Stimulated activated CD4-positive, alpha-beta T cell treated with anti-CD3 and anti-CD28 coated beads, TNF-alpha, amount 100 ng/mL, for 24 hours (primary cell): ENCODE measurements at places on chromosomes 12 and 14.

DNA sequence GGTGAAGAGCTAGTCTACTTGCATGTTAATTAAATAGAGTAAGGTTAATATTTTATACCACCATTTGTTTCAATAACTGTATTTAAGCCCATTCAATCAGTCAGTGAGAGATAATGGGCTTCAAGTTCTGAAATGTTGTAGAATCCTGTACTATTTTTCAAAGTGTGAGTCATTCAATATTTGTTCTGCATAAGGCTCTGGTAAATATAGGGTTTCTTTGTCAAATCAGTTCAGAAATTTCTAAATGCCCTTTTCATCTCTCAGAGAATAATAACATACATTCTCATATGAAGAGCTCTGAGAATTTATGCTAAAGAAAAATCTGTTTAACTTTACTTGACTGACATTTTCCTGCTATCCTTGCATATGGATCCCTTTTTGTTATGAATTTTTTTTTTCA, 493.3 kb downstream of the TMTC2 start:
- no peak for DNase-seq

GRCh38 chr12:51118706-51119105, 35.3 kb upstream of the CSRNP2 start:
- DNase-seq, result no peak

GRCh38 chr12:12899530-12900380, 8.4 kb downstream of the GPRC5A start:
- peak; percentile 59 for DNase-seq

GRCh38 chr12:120216742-120217605, 16.1 kb upstream of the RPLP0 start:
- DNase-seq, result no peak

DNA sequence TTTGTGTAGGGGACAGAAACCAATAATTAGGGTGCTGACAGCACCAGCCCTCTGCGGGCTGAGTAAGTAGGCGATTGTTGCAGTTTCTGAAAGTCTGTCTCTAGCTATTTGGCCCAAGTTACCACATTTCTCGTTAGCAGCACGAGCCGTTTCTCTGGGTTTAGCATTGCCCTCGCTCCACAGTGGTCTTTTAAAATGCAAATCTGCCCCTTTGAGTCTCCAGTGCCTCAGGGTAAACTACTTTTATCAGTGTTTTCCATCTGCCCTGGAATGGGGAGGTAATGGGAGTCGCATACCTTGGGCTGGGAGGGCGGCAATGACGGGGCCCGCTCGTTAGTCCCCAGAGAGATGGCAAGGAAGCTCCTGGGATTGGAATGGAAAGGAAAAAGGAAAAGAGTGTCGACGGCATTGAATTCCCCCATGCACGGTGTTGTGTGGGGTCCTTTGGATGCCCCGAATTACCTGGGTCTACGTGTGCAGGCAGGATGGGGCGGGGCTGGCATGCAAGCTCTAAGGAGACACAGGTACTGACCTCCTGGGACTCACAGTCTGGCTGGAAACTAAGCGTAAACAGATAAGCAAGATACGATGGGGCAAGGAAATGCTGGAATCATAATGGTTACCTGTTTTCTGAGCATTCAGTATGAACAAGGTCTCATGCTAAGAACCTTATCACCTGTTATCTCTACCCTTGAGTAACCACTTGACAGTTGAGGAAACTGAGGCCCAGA, 131.8 kb upstream of the MAP1LC3B2 start:
- DNase-seq, result no peak

DNA sequence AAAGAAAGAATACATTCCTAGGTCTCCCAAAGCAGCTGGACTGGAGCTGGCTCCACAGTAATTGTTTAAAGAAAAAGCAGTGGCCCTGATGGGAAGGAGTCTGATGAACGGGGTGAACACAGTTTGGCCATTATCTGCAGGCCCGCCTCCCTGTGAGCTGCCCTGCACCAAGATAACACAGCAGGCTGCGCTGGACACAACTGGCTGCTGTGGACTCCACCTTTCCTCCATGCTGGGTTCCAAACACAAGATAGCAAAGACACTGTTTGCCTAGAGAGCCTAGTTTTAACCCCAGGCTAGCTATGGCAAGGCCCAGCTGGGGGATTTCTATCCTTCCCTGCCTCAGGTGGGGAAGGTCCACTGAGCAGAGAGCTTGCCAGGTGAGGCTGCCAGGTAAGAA, 34.6 kb downstream of the ZFP36L1 start:
- no peak for DNase-seq

DNA sequence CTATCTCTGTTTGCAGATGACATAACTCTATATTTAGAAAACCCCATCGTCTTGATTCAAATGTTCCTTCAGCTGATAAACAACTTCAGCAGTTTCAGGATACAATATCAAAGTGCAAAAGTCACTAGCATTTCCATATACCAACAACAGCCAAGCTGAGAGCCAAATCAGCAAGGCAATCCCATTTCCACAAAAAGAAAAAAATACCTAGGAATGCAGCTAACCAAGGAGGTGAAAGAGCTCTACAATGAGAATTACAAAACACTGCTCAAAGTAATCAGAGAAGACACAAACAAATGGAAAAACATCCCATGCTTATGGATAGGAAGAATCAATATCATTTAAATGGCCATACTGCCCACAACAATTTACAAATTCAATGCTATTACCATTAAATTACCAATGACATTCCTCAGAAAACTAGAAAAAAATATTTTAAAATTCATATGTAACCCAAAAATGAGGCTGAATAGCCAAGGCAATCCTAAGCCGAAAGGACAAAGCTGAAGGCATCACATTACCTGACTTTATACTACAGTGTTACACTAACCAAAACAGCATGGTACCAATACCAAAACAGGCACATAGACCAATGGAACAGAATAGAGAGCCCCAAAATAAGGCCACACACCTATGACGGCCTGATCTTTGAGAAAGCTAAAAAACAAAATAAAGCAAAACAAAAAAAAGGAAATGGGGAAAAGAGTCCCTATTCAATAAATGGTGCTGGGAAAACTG, 901.7 kb downstream of the LRFN5 start:
- no peak for DNase-seq

DNA sequence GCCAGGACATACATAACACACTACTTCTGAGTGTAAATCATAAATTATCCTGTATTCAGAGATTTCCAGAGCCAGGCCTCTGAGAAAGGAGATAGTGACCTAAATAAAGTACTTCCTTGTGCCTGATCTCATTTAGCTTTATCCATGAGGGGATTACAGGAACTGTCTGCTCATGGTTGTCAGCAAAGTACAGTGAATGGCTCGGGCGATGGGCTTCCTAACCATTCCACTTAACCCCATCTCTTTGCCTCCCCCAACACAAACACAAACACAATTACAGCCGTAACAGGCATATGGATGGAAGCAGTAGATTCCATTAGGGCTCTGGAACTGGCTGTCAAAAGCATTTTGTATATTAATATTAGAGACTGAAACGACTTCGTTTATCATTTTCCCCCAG, 206.7 kb upstream of the CPNE8 start:
- DNase-seq, result no peak

DNA sequence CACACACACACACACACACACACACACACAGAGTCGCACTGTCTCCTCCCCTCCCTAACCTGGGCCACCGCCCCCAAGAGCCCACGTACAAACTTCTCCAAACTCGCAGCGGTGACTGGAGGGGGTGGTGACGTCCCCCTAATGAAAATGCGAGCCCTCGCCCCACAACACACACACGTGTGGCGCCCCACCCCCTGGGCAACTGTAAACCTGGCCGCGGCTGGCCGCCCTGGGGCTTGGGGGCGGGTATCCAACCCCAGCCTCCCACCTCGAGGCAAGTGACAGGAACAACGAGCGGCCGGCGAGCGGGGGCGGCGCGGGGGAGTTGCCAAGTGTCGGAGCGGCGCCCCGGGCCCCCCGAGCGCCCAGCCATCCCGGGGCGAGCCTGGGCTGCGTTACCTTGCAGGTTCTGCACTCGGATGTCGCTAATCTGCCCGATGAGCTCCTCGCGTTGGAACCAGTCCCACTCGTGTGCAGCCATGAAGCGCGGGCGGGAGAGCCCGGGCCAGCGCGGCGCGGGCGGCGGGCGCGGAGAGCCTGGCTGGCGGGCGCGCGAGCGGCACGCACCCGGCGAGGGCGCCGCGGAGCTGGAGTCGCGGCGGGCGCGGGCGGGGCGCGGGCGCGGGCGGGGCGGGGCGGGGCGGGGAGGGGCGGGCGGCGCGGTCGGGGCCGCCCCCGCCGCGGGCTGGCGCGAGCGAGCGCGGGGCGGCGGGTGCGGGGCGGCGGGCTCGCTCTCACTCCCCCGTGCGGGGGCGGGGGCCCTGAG, at the start of gene CLMN:
Gene CLMN, minus strand, starts transcription at position 597 of the 766 bp plus-strand sequence. Its CDS starts 116 bp downstream, at position 481.
- peak; percentile 17 for DNase-seq

DNA sequence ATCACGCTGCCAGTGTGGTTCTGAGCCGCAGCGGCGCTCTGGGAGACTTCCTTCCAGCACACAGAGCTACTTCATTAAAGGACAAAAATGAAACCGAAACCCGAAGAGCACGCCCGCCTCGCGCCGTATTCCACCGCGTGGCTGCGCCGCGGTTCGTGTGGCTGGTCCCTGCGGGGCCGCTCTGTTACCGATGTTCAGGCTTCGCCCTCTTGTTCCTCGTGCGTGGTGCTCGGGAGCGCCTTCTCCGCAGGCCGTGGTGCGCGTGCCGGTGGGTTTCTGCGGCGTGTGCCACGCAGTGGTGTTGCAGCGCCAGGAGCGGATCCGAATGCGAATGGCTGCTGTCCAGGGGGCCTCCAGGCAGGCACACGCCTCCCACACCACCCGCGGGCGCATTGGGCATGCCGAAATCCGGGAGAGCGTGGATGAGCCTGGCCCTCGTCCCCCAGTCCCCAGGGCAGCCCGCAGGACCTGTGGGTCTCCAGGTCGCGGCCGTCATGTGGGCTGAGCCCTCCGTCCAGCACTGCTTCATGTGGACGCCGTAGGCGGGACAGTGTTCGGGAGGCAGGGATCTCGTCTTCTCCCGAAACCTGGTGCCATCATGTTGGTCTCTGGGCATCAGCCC, 91.2 kb downstream of the ADGRD1 start:
- no peak for DNase-seq

DNA sequence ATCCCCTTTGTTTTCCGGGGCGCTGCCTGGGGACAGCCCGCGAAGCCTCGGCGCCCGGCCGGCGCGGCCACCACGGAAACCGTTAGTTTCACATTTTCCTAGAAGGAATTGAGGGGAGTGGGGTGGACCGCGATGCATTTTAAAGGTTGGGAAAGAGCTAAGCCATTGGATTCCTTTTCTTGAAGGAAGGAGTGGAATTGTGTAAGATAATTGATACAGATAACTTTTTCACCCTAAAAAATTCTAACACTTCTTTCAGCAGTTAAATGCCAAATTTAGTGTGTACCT, 137.1 kb downstream of the MON2 start:
- no peak for DNase-seq

- no peak for DNase-seq
These were observed 94.5 kb upstream of the CPM start for GRCh38 chr12:69027411-69027881.

DNA sequence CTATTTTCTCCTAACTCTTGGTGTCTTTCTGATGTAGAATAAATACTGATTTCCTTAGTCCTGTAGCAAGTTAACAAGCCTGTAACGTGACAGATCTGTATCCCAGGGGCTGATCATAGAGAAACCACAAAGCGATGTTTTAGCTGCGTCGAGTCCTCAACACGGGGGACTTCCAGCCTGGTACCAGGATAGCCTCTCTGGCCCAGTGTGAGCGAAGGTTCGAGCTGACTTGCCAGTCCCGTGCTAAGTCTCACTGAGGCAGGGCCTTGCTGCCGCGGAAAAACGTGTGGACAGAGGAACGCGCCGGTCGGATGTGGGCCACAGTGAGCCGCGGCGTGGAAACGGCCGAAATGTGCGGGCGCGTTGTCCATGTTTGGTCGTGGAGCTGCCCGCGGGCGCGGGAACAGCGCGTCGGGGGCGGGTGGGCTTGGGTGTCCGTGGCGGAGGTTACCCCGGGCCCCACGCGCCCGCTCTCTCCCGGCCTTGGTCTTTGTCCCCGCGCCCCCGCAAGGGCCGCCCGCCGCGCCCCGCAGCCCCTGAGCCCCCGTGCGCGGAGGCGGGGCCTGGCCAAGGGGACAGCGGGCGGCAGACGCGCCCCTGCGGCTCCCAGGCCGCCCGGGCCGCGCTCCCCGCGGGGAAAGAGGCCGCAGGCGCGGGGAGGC, 531 bp upstream of the EML1 start:
- DNase-seq, result no peak

- no peak for DNase-seq
These were observed 387.8 kb downstream of the FLRT2 start for GRCh38 chr14:85917716-85918115.

DNA sequence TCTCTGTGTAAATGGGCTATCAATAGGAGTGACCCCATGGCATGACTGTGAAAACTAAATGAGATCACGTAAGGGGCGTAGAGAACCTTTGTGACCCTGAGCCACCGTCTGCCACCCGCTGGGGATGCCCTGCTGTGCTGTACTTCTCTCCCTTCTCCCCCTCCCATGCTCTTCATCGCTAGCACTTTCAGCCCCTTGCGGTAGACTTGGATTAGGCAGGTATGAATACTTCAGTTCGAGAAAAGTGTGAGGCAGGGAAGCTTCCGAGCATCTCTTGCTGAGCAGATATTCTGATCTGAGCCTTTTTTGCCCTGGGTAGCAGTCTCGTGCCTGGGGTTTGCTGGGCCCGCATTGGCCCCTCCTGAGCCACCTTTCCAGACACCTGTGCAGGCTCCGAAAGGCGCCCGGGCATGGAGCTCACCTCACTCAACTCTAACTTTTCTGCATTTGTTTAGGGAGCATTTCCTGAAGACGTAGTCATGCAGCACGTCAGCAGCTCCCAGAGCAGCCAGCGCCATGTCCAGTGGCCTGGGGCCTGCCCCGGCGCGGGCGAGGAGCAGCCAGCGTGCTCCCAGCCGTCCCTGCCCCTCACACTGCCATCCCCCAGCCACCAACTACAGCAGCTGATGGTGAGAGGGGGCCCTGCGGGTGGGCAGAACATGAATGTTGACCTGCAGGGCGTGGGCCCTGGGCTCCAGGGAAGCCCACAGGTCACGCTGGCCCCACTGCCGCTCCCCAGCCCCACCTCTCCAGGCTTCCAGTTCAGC, 40.4 kb downstream of the DDX51 start:
- DNase-seq, result no peak

GRCh38 chr12:123444092-123445026, 7.9 kb upstream of the RILPL2 start:
- DNase-seq, result no peak

GRCh38 chr12:25806271-25806670, 152.2 kb upstream of the RASSF8 start:
- no peak for DNase-seq

DNA sequence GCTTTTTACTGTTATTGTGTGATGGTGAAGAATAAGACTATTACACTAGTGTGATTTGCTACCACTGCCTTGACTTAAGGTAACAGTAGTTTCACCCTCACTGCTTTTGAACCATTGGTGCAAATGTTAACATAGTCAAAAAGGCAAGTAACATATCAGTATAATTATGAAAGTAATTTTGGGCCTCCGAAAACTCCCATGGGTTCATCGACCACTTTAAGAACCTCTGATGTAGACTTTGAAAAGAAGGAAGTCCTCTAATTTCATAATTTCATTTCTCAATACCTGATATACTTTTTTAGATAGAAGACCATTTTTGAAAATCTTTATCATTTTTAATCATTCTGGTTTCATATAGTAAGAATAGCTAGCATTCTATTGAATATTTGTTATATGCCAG, 57.7 kb downstream of the ETNK1 start:
- no peak for DNase-seq
